Stimulated activated CD8-positive, alpha-beta memory T cell treated with anti-CD3 and anti-CD28 coated beads, Interleukin-4, amount 100 ng/mL, for 1 hour (primary cell): ENCODE measurements at places on chromosomes 3 and 15.

GRCh38 chr15:85306946-85307686, 73.3 kb upstream of the AKAP13 start:
- DNase-seq, result no peak

DNA sequence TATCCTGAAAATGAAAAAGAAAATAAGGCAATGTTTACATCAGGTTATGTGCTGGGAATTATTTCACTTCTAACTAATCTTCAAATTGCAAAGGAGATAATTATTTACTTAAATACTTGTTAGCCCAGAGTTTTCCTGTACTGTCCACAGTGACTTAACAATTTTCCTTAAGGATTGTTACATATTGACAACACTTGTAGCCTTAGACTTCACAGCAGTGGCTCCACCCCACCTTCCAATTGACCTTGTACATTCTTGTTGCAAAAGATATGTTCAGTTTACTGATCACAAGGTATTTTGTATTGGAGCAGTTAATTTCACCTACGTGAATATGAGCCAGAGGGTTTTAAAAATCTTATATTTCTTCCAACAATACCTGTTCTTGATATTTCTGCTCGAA, 376.9 kb downstream of the CNTN6 start:
- DNase-seq, result no peak

GRCh38 chr3:184348057-184348382, 10.6 kb downstream of the FAM131A start:
- DNase-seq, result no peak

DNA sequence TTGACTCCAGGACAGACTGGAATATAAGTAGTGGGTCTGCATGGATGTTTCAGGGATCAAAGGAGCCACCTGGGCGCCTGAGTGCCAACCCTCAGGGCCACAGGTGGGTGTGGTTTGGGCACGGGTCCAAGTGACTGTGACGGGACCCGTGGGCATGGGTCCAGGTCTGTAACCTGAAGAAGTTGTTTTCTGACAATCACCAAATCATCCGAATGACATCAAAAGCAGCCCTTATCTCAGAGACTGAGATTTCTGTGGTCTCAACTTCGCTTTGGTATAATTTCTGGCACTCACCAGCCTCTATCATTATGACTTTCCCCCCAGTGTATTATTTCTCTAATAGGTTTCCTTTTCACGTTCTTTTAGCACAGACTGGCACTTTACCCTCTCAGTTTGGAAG, 24.4 kb downstream of the RLBP1 start:
- no peak for DNase-seq

DNA sequence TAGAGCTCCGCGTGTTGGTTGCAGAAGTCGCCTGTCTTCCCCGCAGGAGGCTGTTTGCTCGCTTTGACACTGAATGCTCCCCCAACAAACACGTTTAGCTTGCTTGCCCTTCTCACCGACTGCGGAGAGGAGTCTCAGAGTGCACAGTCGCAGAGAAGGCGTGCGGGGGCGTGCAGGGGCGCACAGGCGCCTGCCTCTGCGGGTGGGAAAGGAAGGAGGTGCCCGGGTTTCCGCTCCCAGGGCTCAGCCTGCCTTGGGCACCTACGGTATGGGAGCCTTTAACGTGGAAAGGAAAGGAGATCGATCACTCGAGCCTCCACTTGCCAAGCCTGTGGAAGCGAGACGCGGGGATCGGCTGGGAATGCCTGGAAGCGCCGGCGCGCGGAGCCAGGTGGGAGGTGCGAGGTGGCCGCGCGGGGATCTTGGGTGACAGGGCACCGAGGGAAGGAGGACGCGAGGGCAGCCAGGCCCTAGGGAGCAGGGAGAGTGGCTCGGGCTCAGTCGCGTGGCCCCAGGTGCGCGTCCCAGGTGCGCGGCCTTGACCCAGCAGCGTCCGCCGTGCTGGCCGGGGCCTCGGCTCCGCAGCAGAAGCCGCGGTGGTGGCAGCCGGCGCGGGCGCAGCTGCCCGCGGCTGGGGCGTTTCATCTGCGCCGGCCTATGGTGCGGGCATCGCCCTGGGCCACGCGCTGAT, at the start of gene FAN1:
FAN1 (plus strand) TSS at position 419 of the 691 bp plus-strand sequence. CDS start 749 bp downstream, outside the sequence.
- DNase-seq, result peak; percentile 38

DNA sequence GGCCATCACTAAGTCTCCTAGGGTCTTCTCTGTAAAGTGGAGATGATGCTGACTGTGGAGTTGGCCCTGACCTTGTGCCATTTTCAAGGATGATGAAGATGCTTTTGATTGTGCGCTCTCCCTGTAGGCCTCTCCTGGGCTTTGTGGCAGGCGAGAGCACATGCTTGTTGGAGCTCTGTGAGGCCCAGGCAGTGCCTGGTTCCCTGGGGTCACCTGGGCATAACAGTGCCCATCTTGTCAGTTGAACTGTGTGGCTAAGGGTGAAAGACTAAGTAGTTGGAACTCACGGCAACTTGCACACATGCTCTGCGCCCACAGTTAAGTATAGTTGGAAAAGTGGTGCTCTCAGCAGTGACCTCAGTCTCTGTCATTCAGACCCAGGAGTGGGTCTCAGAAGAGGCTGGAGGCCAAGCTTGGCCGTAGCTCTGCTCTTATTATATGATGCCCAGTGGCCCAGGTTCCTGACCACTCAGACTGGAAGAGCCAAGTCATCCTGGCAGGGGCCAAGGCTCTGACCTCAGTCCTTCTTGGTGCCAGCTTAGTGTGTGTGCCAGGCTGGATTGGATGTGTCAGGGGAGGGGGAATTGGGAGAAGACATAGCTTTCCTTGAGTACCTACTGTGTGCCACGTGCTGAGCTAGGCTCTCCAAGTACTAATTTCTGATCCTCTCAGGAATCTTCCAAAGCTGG, 154.6 kb downstream of the EEFSEC start:
- no peak for DNase-seq
